ENCODE measurements at places on chromosomes 11 and 22.

- DNase-seq, result no peak
Measured at GRCh38 chr11:132579136-132579535, 953.2 kb downstream of the OPCML start.

GRCh38 chr11:132445859-132446291 lies 1075.5 kb downstream of the NTM start:
- no peak for DNase-seq

GRCh38 chr11:123065621-123066020 lies 3.7 kb upstream of the HSPA8 start:
- DNase-seq, result no peak

- DNase-seq, result no peak
Measured at GRCh38 chr22:48785792-48786678, 1041.6 kb downstream of the BRD1 start.

- DNase-seq, result no peak
Measured at GRCh38 chr11:106082096-106082495, 4.6 kb downstream of the AASDHPPT start.

DNA sequence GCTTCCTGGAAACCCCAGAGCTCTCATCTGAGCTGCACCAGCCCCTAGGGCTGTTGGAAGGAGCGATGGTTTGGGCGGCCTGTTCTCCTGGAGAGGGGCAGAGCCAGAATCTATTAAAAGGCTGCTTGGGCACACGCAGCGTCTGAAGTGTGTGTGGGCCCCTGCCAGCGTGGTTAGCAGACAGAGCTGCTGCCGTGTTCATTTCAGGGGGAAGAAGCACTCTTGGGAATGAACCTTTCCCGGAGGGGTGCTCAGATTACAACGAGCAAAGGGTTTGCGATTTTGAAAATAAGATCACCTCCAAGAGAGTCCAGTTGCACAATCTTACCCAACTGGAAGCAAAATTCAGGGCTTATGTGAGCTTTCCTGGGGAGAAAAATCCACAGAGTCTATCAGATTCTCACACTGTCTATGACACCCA lies 12.9 kb downstream of the ANO1 start:
- DNase-seq, result no peak

- no peak for DNase-seq
Measured at GRCh38 chr11:113262594-113262993, 51.8 kb upstream of the TTC12 start.

DNA sequence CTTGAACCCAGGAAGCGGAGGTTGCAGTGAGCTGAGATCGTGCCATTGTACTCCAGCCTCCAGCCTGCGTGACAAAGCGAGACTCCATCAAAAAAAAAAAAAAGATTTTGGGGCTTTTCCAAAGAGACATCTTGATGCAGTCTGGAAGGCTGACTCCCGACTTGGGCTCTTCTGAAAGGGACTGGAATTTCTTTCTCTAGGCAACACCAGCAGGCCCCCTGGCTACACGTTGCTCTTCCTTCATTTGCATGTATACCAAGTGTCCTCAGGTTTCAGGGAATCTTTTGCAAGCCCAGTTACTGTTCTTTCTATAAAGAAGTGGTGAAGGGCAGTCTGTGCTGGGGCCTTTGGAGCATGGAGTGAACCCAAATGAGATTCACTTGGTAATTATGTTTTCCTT lies 211.0 kb downstream of the GRIK4 start:
- peak; percentile 72 for DNase-seq

DNA sequence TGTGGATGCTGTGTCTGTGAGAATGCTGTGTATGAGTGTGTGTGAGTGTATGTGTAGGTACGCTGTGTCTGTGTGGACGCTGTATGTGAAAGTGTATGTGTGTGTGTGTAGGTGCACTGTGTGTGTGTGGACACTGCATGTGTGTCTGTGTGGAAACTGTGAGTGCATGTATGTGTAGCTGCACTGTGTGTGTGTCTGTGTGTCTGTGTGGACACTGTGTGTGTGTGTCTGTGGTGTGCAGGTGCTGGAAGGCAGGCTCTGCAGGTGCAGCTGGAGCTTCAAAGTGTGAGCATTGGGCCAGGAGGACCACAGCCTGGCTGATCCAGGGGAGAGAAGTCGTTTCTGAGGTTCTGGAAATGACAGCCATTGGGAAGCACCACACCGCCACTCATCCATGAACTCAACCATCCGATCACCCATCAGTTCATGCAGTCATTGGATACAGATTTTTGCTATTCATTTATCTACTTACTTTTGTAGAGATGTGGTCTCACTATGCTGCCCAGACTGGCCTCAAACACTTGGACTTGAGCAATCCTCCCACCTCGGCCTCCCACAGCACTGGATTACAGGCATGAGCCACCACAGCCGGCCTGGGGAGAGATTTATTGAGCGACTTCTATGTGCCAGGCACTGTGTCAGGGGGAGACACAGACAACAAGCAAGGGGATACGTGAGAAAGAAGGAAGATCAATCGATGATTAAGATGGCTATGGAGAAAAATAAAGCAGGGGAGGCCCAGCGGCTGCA lies 9.6 kb downstream of the TRPM5 start:
- no peak for DNase-seq

DNA sequence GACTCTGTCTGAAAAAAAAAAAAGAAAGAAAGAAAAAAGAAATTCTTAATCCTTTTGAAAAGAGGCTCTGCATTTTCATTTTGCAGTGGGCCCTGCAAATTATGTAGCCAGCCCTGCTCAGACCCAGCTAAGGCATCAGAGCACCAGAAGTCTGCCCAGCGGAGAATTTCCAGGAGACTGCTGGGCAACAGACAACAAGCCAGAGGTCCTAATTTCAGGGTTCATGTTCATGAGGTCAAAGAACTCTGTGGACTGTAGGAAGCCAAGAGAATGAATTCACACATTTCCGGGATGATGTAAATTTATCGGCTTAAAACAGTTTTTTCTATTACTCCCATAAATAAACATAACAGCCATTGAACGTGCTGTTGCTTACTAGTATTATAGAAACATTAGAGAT lies 14.8 kb upstream of the RTCB start:
- no peak for DNase-seq

- no peak for DNase-seq
Measured at GRCh38 chr22:48316257-48317250, 1511.1 kb downstream of the BRD1 start.

GRCh38 chr11:110490886-110491285 lies 61.1 kb downstream of the FDX1 start:
- DNase-seq, result no peak

DNA sequence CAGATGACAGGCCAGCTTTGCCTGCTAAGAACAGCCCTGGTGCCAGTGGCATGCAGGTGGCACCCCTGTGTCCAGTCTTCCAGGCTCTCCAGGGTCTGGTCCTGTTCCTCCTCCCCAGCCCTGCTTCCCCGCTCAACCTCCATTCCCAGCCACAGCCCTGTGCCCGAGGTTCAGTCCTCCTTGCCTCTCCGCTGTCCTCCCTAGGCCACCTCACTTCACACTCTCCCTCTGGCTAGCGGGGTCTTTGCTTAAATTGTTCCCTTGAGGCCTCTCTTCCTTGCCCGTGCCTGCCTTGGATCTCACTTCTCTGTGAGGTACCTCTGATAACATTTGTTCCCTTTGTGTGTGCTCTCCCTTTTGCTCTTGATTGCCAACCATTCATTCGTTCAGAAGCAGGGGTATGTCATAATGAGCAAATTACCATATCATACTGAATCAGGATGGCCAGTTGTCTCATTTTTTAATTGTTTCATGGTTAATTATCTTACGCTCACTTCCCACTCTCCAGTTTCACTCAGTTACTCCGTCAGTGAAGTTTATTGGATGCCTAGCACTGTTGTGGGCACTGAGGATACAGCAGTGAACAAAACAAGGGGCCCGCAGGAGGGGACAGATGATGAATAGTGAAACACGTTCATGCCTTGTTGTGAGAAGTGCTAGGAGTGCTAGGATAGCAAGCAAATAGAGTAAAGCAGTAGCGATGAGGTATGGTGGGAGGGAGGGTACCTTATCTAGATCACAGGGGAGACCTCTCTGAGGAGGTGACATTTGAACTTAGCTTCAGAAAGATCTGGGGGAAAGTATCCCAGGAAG lies 7.4 kb downstream of the BMAL1 start:
- no peak for DNase-seq

GRCh38 chr11:133049244-133050019 lies 482.9 kb downstream of the OPCML start:
- no peak for DNase-seq

- no peak for DNase-seq
Measured at GRCh38 chr11:102783720-102784119, 3.3 kb upstream of the MMP10 start.

- DNase-seq, result no peak
Measured at GRCh38 chr22:44179989-44180705, 578 bp upstream of the PARVG start.

DNA sequence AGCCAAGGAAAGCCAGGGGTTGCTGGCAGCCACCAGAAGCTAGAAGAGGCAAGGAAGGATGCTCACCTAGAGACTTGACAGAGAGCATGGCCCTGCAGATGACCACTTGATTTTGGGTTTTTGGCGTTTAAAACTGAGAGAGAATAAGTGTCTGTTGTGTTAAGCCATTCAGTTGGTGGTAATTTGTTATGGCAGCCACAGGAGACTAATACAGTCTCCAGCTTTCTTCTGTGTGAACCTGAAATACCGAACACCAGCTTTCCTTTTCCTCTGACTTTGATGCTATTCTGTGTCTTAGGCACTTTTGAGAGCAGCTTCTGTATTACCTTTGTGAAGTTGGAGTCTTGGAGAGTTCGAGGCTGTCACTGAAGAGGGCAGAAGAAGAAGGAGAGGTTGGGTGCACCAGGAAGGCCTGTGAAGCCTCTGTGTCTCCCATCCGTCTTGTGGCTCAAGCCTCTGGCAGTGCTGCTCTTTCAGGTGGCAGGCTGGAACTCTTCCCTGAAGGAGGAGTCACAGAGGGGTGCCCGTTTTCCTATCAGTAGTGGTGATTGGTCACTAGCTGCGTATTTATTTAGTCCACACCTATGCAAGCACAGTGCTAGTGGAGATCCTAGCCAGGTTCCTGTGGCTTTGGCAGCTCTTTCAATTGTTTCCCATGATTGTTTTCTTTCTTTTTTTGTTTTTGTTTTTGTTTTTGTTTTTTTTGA lies 2.5 kb downstream of the TBC1D22A start:
- no peak for DNase-seq

DNA sequence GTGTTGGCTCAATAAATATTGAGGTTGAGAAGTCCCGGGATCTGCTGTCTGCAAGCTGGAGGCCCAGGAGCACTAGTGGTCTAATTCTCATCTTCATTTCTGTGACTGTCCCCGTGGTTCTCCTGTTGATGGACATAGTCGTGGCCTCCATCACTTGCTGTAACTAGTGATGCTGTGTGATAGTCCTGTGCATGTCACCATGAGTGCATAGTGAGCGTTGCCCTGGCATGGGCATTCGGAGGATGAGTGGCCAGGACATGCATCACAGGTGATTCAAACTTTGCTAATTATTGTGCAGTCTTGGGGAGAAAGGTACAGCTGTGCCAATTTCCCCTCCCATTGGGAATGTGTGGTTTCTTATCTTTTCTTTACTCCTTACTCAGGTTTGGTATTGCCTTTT lies 902.2 kb downstream of the BRD1 start:
- no peak for DNase-seq

DNA sequence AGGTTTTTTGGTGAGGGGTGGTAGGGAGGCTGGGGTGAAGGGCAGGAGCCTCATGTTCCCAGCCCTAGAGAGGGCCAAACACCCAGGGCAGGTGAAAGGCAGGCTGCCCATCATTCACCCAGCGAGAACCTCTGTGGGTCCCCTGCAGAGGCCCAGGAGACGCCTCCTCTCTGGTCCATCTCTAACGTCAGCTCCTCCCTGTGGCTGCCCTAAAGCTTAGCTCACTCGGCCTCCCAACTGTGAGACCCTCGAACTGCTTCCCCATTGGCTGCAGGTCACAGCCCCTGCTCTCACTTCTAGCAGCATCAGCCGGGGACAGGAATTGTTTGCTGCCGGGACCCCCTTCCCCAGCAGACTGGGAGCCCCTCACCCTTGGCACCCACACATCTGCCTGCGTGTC lies 615 bp upstream of the NFAM1 start:
- DNase-seq, result no peak

DNA sequence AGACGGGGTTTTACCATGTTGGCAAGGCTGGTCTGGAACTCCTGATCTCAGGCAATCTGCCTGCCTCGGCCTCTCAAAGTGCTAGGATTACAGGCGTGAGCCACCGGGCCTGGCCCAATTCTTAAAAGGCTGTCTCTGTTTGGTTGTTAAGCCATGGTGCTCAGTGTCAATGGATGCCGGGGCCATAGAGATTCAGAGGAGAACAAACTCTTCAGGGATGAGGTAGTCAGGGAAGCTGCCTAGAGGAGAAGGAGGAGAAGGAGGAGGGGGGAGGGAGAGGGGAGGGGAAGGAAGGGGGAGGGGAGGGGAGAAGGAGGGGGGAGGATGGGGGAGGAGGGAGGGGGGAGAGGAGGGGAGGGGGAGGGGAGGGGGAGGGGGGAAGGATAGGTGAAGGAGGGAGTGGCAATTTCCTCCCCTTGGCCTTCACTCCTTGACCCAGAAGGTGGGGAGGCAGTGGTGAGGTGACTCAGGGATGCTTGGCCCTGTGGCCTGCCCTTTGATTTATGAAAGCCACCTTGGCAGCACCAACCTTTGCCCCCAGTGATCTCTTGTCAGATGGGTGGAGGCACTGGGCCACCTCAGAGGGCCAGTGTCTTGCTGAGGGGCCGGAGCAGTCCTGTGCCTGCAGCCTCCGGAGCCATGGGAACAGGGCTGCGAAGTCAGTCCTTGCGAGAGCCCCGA lies at the start of gene C11orf86:
TSS of gene C11orf86 (plus strand) at position 581 of the 681 bp plus-strand sequence. CDS start at position 640, 59 bp downstream.
- peak; percentile 48 for DNase-seq

- DNase-seq, result no peak
Measured at GRCh38 chr11:73983741-73984538, 1.3 kb upstream of the UCP2 start.

GRCh38 chr22:43845981-43846380 lies 16.3 kb downstream of the SULT4A1 start:
- no peak for DNase-seq

GRCh38 chr11:11229647-11230046 lies 123.4 kb downstream of the CSNK2A3 start:
- no peak for DNase-seq

DNA sequence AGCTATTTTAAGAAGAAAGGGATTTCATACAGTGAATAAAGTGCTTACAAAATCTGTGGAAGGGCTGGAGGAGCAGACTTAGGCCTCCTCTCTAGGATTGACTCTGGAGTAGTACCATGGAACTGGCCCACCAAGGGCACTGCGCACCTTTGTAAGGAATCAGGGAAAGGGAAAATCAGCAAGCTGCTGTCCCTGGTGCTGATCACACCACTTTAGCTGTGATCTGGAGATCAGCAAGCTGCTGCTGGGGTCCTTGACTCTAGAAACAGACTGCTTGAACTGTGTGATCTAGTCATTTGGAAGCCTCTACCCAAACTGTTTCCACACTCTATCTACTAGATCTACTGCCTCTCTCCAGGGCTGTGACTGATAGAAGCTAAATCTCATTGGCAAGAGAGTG lies 18.4 kb upstream of the TECTA start:
- DNase-seq, result peak; percentile 81

DNA sequence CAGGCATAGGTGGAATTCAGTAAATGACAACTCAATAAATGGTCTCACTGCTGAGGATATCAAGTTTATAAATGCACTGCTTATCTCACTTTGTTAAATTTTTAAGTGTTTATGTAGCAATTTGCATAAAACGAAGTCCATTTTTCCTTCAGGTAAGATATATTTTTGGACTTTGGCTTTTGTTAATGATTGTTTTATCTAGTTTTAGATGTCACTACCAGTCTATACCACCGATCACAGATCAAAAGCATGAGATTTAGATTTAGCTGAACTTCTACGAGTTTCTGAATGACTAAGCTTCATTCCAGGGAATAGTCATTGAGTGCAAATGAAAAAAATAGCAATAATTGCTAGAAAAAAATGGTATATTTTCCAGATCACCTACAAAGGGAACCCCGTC lies 12.8 kb upstream of the SLC5A12 start:
- DNase-seq, result no peak

Data from GM23338 (cell line).